ENCODE measurements at places on chromosomes 2 and 18.
A peak's percentile ranks its signal among the peaks of the same experiment; 100 is the strongest.

- DNase-seq = no peak
Measured at GRCh38 chr18:74256190-74256589, 35.6 kb downstream of the CYB5A start.

DNA sequence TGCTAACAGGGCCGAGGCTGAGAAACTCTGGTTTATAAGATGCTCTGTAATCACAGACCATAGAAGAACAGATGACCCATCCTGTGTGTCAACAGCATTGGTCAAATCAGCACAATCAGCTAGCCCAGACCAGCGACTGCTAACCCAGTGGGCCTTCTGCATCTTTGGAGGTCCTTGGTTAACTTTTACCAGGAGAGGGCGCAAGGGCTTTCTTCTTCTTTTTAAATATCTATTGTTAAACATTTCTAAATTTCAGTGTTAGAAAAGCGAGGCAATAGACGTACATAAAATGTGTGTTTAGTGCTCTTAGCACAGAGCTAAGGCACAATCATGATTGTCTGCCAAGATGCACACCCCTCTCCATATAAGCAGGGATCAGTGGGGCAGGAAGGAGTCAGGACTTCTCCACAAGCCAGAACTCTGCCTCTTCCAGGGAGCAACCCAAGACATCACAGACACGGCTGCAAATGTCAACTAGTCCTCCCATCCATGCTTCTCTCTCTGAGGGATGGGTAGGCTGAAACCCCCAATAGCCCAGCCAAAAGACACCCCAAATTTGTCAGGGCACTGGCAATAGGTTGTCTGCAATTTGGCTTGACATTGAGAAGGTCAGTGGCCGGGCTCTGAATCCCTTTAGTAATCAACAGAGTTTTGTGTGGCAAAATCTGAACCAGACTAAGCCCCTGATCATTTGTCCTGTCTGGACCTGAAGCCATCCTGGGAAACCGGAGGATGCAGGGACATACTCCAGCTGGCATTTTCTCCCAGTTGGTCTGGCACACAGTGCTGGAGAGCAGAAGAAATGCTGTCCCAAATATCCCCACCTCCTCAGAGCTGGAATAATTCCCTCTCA is 188.2 kb downstream of the BCL2 start:
- peak; percentile 39 for DNase-seq

DNA sequence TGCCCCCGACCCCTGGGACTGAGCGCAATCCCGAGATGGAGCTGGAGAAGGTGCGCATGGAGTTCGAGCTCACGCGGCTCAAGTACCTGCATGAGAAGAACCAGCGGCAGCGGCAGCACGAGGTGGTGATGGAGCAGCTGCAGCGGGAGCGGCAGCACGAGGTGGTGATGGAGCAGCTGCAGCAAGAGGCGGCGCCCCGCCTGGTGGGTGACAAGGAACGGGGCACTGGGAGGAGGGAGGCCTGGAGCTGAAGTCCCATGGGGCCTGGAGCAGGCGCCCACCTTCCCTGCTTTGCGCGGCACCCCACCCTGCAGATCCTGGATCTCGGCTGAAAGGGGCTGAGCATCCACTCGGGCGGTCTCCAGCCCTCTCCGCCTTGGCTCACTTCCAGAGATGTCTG is 1.2 kb downstream of the TMEM247 start:
- DNase-seq = no peak

- no peak for DNase-seq
Measured at GRCh38 chr18:43160509-43160908, 45.0 kb upstream of the RIT2 start.

DNA sequence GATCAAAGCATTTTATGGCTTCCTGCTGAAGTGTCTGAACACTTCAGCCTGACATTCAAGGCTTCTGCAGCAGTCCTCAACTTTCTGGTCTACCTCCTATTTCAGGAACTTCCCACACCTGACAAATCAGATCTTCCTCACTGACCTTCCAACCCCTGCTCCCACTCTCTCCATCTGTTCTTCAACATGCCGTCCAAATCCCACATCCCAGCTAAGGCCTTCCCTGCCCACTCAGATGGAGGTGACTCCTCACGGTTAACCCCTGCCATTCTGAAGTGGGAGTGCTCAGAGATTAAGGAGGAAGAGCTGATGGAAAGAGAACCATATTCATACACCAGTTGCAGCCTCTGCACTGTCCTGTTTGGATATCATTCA is 104.8 kb downstream of the POLR1A start:
- DNase-seq = no peak

- DNase-seq = no peak
Measured at GRCh38 chr2:121375621-121376159, 90.7 kb upstream of the TFCP2L1 start.

GRCh38 chr2:25720575-25720974 is 47.2 kb upstream of the DTNB start:
- no peak for DNase-seq

GRCh38 chr2:236882930-236883329 is 202.8 kb upstream of the COPS8 start:
- DNase-seq = no peak

DNA sequence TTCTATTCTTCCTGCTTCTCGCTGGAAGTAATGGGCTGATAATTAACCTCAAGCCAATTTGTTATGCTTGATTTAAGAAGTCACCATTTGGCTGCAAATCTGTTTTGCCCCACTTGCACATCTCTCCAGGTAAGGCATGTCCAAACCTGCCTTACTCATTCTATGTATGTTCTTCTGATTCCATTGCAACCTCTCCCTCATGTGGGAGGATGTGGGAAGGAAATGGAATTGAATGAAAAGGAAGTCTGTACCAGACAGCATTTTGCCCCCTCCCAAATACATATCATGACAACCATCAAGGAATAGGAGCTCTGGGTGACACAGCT is 131.7 kb downstream of the NRP2 start:
- DNase-seq = no peak

DNA sequence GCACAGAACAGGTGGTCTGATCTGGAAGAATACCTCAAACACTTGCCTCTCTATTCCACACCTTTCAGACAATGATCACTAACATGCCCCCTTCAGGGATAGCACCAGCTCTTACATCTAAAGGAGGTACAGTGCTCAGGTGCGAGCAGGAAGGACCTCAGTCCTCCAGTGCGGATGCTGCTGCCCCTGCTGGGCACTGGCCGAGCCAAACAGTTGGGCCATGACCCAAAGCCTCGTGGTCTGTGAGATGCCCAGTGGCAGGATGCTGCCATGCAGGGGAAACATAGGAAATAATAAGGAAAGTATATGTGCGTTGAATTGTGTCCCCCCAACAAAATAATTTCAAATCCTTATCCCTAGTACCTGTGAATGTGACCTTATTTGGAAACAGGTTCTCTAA is 243.7 kb downstream of the NDUFA10 start:
- DNase-seq = no peak

All from T-helper 2 cell (primary cell).